ENCODE measurements at places on chromosomes 4 and X.
A peak's percentile ranks its signal among the peaks of the same experiment; 100 is the strongest.

DNA sequence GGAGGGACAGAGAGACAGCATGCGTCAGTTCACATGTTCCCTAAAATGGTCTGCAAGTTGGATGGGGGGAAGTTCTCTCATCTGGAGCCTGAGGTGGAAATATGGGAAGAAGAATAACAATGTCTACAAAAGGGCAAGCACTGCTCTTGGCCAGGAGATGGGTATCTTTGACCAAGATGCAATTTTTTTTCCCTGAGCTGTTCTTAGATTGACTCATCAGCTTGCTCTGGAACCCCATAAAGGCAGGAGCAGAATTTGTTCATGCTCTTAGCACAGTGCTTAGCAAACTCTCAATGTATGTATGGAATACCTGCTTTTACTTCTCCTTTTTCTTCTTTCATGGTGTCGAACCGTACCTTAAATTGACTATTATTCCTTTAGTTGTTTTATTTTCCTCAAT, 90.5 kb upstream of the ZNF827 start:
- DNase-seq = no peak

GRCh38 chr4:96103086-96103485, 263.2 kb downstream of the PDHA2 start:
- no peak for DNase-seq

GRCh38 chrX:43718081-43718480, 62.0 kb downstream of the MAOA start:
- no peak for DNase-seq

DNA sequence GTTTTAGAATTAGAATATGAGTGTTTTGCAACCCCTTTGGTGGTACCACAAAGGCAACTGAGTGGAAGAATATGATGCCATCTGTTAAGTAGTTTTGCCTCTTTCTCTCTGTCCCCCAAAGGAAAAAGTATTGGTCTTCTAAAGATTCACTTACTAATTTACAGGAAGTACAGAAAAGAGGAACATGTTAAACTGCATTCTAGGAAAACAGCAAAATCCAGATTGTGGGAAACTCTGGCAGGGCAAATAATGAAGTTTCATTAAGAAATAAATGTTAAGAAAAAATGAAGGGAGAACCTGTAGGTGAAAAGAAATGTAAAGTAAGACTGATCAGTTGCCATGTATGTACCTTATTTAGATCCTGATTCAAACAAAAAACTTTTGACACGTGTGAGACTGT, 39.3 kb downstream of the NSUN7 start:
- no peak for DNase-seq

- DNase-seq = no peak
Measured at GRCh38 chr4:81348778-81349094, 123.0 kb downstream of the RASGEF1B start.

GRCh38 chr4:154551872-154552686, 1.9 kb upstream of the PLRG1 start:
- DNase-seq = peak; percentile 72

- DNase-seq = no peak
Measured at GRCh38 chr4:109947918-109948317, 35.2 kb downstream of the EGF start.

GRCh38 chr4:122879001-122879400, 43.4 kb downstream of the NUDT6 start:
- no peak for DNase-seq

DNA sequence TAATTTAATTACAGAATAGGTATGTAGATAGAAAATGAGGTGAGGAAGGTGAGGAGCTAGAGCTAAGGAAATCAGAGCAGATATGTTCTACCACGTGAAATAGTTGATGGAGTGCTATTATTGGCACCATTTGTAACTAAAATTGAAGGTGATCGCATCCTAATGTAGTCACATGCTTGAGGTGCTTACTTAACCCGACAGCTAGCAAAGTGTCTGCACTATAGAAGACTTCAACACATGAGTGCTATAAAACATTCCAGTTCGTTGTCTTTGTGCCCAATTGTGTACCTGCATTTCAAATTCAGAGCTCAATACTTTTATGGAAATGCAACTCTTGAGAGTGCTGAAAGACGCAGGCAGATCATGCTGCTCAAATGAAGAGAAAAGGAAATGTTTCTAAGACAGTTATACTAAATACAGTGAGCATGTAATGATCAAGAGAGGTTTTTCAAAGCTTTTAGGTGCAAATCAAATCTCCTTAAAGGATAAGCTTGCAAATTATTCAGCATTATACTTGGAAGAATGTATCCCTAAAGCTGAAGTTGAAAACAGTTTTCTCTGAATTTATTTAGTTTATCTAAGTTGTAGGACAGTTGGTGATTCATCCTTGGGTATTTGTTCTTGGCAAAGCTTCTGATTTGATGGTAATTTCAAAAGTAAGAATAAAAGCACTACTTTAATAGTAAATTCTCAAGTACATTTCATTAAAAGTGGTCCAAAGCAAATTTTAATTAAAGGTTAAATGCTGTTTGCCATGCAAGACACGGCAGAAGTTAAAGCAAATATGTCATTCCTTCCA, 223.9 kb upstream of the EPHA5 start:
- DNase-seq = no peak

GRCh38 chr4:38188631-38189101, 228.5 kb downstream of the PTTG2 start:
- DNase-seq = no peak

- no peak for DNase-seq
Measured at GRCh38 chrX:100085846-100086245, 324.2 kb downstream of the PCDH19 start.

GRCh38 chrX:112768563-112768962, 72.1 kb downstream of the AMOT start:
- no peak for DNase-seq

- no peak for DNase-seq
Measured at GRCh38 chrX:148825696-148826095, 325.3 kb downstream of the AFF2 start.

DNA sequence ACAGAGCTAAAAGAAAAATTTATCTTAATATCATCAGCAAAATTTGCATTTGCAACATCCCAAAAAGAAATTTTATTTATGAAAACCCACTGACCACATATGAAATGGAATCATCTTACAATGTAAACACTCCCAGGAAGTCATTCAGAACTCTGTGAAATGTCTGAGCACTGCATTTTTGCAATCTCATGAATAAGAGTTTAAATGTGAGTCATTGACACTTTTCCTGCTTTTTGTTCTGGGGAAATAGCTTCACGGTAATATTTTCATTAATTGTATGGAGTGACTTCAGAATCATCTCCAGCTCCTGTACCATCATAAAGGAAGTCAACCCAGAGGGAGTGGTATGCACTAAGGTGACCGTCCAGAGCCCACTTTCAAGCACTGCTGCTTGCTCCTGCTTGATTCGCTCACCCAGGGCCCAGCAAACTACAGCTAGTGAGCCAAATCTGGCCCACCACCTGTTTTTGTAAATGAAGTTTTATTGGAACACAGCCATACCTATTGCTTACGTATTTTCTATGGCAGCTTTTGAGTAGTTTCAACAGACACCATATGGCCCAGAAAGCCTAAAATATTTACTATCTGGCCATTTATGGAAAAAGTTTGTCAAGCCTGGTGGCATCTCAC, 17.2 kb downstream of the EDNRA start:
- DNase-seq = no peak

GRCh38 chr4:14446311-14446710, 556.0 kb upstream of the CPEB2 start:
- no peak for DNase-seq

DNA sequence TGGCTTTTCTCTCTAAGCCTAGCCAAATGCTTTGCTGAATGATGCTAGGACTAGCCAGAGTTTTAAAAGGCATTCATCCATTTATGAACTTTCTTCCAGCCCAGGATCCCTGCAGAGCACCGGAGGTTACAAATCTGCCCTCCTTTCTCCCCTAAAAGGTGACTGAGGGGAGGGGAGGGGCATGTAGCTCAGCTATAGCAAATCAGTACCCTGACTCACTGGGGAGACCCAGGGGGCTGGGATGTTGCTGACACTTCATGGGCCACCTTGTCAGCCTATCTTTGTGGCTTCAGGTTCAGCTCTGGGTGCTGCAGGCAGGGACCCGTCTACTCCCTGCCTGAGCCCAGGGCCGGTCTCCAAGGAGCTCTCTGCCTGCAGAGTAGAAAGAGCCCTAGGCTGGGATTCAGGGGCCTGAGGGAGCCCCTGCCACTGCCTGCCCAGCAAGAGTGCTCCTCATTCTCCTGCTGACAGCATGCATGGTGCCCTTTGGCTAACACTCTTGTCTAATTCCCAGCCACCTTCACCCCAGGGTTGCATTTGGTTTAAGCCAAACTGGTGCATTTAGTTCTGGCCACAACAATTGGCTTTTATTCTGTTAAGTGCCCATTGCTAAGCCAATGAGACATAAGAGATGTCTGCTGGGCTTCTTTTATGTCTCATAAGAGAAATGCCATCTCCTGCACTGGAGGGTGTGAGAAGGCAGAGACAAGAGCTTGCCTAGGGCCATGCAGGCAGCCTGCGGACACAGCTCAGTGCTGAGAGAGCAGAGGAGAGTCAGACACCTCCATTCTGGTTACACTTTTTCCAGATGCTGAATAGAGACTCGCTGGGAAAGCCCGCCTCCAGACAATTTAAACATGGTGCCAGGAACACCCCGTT, 11.9 kb upstream of the UBA6 start:
- DNase-seq = no peak

DNA sequence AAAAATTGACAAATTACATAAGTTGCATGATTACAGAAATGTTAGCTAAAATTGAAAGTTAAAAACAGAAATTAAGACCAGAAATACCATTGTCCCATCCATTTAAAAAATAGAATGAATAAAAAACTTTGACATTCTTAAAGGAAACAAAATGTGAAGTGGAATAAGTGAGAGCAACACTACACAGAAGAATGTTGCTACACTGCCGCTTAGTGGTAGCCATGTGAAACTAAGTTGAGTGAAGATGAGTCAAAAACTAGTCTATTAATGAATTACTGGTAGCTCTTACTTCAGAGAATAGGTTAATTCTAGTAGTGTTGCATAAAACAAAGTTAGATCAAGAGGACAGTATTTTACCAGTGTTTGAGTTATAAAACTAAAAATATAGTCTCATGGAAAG, 571.0 kb upstream of the KLHL4 start:
- DNase-seq = peak; percentile 3

- peak; percentile 12 for DNase-seq
Measured at GRCh38 chr4:8580321-8581093, at the start of gene GPR78. Gene GPR78 (plus strand): TSS chr4:8580392. CDS start chr4:8580983, 591 bp downstream.

DNA sequence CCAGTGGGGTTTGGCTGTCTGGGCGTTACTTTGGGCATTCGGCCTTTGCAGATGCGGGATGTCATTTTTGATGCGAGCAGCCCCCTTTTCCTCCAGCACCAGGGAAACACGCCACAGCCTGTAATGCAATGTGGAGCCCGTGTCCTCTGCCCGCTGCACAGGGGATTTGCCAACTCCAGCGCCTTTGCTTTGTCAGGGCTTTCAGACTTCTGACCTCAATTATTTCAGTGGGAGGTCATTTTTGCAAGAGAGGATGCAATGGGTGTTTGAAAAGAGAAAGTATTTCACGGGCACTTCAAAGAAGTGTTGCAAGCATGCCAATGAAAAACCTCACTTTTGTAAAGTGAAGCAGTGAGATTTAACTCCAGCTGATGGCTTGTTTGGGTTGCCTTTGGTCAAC, 11.5 kb downstream of the CLCN4 start:
- no peak for DNase-seq

DNA sequence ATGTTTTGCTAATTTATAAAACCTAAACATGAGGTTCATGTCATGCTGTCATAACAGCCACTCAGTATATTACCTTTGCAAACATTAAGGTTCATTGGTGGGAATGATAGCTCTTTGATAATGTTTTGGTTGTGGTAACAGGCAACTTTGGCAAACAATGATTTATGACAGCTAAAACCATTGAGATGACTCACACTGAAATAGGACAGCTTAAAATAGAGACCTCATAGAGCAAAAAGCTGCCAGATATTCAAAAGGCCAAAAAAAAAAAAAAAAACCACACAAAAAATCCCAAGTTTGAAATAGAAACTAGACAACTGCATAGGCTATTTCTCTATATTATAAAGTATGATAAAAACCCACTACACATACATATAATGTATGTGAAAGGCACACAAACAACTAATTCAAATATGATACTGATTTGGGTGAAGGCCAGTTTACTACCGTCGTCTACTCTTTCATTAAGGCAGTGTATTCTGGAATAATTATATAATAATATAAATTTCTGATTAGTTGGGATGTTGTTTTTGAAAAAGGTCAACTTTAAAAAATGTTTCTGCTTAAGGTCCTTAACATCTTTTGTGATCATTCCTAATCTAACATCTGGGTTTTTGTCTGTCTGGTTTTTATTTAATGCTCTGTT, 646.0 kb upstream of the PITX2 start:
- DNase-seq = no peak

- DNase-seq = no peak
Measured at GRCh38 chrX:136261321-136261720, 10.1 kb upstream of the MAP7D3 start.

DNA sequence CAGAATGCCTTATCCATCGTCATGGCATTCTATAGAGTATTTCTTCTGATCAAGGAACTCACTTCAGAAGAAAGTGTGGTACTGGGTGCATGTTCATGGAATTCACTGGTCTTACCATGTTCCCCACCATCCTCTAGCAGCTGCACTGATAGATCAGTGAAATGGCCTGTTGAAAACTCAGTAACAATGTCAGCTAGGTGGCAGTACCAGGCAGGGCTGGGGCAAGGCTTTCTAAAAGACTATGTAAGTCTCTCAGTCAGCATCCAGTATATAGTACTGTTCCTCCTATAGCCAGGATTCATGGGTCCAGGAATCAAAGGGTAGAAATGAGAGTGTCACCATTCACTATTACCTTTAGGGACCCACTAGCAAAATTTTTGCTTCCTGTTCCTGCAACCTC, 15.8 kb upstream of the LDB2 start:
- DNase-seq = no peak

- no peak for DNase-seq
Measured at GRCh38 chr4:125547836-125548235, 233.1 kb downstream of the FAT4 start.

- no peak for DNase-seq
Measured at GRCh38 chrX:121128925-121129877, 81.8 kb downstream of the GLUD2 start.

- DNase-seq = no peak
Measured at GRCh38 chr4:41060352-41061334, 153.7 kb downstream of the APBB2 start.

- DNase-seq = no peak
Measured at GRCh38 chr4:6085691-6086628, 67.7 kb upstream of the C4orf50 start.

GRCh38 chrX:9997524-9997923, 30.4 kb downstream of the CLDN34 start:
- DNase-seq = no peak

GRCh38 chr4:44157611-44158277, 290.9 kb downstream of the KCTD8 start:
- DNase-seq = no peak

DNA sequence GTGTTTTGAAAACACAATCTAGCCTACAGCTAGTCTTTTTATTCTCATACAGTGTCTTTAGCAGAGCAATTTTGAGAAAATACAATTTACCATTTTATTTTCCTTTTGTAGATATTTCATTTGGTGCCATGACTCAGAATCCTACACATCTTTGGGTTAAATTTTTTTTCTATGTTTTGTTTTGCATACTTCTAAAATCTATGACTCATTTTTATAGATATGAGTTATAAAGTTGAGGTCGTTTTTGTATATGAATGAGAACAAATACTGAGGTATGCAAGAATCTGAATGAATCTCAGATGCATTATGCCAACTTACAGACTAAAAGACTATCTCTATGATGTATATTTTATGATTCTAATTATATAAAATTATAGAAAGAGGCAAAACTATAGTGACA, 206.5 kb upstream of the ANXA10 start:
- DNase-seq = no peak
